ENCODE measurements at places on chromosomes 5 and 9. TPM values are rescaled to one million over a fixed set of nuclear protein-coding genes. Genes with fewer than 3 reads are reported as not detected.

DDX4 gene
- total RNA-seq, result not detected

FCN1 gene
- total RNA-seq, result not detected

ANKRA2 gene
- 20.1 TPM for total RNA-seq

ARHGEF39 gene
- total RNA-seq, result 0.32 TPM

ARL14EPL gene
- total RNA-seq, result 0.69 TPM

IL5 gene
- not detected for total RNA-seq

NMUR2 gene
- not detected for total RNA-seq

GFM2 gene
- 27.4 TPM for total RNA-seq

ENHO gene
- 0.26 TPM for total RNA-seq

STX17 gene
- 11.5 TPM for total RNA-seq

All from bronchial smooth muscle cell (primary cell).